H54 (cell line): ENCODE measurements at places on chromosomes 16 and 17.

GRCh38 chr17:705863-706262 lies 8.8 kb downstream of the VPS53 start:
- no peak for DNase-seq

GRCh38 chr16:56938664-56939513 lies 6.9 kb downstream of the HERPUD1 start:
- no peak for DNase-seq

- DNase-seq = peak; percentile 69
Measured at GRCh38 chr17:15502369-15503112, 35.1 kb upstream of the CDRT4 start.

GRCh38 chr17:68807998-68808772 lies 147.0 kb downstream of the ABCA8 start:
- DNase-seq = no peak

DNA sequence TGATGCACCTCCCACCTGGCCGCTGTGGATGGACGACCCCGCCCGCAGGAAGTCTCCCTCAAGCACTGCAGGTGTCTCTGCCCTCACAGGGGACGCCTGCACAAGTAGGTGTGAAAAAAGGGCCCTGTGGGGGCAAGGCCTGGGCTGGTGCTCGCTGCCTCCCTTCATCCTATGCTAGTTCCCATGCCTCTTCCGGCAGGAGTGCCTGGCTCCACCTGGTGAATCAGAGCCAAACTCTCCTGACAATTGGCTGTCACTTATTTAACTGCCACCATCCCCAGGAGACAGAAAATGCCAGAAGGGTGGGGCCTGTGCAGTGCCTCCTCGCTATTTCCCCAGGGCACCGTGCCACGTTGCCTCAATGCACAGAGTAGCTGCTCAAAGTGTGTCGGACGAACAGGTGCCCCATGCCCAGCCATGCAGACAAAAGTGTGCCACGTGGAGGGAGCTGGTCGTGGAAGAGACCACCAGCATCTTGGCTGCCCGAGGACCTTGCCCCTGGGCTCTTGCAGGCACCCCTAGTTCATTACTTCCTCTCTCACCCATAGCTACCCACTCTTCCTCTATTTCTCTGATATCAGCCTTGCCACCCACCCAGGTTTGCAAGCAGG lies 170.7 kb downstream of the SEC14L1 start:
- DNase-seq = no peak

GRCh38 chr16:83705856-83706255 lies 101.9 kb upstream of the HSBP1 start:
- DNase-seq = no peak

DNA sequence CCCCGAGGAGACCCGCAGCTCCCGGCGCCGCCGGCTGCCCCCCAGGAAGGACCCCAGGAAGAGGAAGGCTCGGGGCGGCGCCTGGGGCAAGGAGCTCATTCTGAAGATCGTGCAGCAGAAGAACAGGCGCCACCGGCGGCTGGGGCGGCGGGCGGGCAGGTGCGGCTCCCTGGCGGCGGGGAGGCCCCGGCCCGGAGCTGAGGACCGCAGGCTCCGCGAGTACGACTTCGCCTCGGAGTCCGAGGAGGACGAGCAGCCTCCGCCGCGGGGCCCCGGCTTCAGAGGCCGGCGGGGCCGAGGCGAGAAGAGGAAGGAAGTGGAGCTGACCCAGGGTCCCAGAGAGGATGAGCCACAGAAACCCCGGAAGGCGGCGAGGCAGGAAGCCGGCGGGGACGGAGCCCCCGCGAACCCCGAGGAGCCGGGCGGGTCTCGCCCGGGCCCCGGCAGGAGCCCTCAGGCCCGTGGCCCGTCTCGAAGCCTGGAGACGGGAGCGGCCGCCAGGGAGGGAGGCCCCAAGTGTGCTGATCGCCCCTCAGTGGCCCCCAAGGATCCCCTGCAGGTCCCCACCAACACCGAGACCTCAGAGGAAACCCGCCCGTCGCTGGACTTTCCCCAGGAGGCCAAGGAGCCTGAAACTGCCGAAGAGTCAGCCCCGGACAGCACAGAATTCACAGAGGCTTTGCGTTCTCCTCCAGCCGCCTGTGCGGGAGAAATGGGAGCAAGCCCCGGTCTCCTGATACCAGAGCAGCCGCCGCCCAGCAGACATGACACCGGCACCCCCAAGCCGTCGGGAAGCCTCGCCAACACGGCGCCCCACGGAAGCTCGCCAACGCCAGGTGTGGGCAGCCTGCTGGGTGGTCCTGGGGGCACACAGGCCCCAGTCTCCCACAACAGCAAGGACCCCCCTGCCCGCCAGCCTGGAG lies 22.3 kb upstream of the ZFPM1 start:
- DNase-seq = no peak

DNA sequence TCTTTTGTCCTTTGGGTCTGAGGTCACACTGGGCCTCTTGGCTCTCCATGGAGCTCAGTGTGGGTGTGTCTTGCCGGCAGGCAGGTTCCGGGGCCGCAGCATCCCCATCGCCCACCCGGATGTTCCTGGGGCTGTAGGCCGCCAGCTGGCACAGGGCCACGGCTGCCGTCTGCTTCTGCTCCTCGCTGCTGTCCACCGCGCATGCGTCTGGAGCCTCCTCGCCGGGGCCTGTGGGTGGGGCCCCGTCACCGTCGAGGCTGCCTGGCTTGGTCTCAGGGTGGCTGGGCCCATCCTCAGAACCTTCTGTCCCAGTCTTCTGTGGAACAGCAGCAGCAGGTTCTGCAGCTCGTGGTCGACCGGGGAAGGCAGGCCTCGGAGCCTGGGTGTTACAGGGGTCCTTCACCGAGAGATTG lies 9.6 kb downstream of the ZNF750 start:
- no peak for DNase-seq
